B cell (primary cell): ENCODE measurements at places on chromosomes 6 and 20. TPM values are rescaled to one million over a fixed set of nuclear protein-coding genes. Genes with fewer than 3 reads are reported as not detected.

- no peak overlapping the region for H3K4me3 ChIP-seq
- H3K27me3 ChIP-seq, result no peaks in the 10 kb centered on the region
- no peak for DNase-seq
- no peaks in the 10 kb centered on the region for H3K4me1 ChIP-seq
- no peaks in the 10 kb centered on the region for H3K36me3 ChIP-seq
- H3K27ac ChIP-seq, result no peak overlapping the region
Observed at GRCh38 chr20:22862671-22863230, 172.4 kb upstream of the SSTR4 start.

DNA sequence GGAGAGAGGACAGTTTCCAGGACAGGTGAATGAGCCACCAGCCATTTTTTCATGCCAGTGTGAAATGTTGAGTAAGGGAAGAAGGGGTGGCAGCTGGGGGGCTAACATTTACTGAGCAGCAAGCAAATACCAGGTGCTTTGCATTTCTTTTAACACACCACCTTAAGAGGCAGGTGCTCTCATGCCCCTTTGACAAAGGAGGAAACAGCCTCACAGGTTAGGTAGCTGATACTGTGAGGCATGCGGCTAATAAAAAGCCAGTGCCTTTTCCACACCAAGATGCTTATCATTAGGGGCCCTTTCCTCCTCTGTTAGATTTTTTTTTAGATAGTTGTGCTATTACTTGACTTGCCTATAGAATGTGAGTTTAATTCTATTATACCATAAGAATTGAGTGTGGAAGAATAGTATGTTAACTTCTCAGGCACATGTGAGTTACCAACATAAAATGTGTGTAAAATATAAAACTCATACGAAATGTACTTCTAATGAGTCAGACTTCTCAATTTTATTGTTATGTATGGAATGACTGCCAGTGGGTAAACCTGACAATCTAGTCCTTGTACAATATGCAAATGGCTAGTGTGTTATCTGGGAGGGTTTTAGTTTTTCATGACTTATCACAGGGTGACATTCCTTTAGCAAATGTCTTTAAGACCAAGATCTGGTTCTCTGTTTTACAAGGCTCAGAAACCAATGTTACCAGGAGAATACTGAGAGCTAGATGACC lies 260.0 kb downstream of the TMEM242 start:
- peaks cover 31% of the 10 kb centered on the region for H3K4me1 ChIP-seq
- H3K27me3 ChIP-seq, result no peaks in the 10 kb centered on the region

DNA sequence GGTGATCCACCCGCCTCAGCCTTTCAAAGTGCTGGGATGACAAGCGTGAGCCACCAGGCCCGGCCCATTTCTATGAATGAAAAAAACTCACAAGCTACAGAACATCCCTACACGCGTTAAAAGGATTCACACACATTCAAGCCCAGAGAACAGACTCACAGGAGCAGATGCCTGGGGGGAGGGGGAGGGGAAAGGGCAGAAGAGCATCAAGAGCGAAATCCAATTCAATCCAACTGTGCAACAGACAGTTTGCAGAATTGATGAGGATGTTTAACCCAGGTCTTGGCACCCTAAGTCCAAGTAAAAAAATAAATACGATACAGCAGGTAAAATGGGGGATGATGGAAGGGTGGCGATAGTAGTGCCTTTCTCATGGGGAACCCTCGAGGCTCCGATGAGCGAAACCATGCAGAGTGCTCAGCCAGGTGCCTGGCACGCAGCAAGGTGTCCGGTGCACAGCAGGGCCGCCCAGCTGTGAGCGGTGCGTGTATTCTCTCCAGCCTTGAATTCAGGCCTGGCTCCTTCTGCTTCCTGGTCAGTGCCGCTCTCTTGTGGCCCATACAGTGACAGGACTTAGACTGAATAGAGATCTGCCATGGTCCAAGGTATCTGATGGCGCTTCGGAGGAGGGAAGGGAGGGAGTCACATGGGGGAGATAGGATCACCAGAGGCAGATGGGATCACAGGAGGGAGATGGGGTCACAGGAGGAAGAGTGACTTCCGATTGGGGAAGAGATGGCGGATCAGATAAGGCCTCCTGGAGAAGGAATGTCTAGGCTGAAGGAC lies 35.4 kb upstream of the ANGPT4 start:
- H3K4me3 ChIP-seq, result no peak overlapping the region
- no peaks in the 10 kb centered on the region for H3K36me3 ChIP-seq
- DNase-seq, result no peak

DNA sequence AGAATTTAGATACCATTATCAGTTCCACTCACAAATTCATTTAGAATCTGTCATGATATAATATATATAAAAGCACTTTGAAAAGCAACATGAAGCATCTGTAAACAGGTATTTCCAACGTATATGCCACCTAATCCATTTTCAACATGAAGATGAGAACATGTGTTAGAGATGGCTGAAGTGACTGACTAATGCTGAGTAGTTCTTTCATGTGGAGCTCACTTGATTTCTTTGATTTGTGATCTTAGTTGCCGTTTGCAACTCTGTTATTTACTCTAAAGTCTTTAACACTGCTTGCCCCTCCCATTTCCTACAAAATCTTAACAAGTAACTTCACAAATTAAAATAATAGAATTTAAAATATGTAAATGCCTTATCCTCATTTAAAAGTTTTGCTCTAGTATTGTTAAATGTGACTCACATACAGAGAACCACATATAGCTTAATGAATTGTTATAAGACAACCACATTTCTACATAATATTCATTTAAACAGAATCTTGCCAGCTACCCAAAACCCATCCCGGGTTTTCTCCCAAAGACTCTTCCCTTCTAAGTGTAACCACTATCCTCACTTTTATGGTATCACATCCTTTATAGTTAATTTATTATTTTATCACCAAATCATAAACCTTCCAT lies 78.3 kb downstream of the ME1 start:
- no peaks in the 10 kb centered on the region for H3K36me3 ChIP-seq
- H3K27ac ChIP-seq, result no peak overlapping the region
- no peaks in the 10 kb centered on the region for H3K27me3 ChIP-seq
- H3K4me3 ChIP-seq, result no peak overlapping the region
- DNase-seq, result no peak

- H3K27me3 ChIP-seq, result no peaks in the 10 kb centered on the region
- no peak for DNase-seq
- H3K27ac ChIP-seq, result no peak overlapping the region
- no peaks in the 10 kb centered on the region for H3K36me3 ChIP-seq
Observed at GRCh38 chr6:103167345-103168071, 1692.2 kb downstream of the HACE1 start.

- H3K27me3 ChIP-seq, result no peaks in the 10 kb centered on the region
- peak overlapping the region; percentile 88 for H3K27ac ChIP-seq
- no peak overlapping the region for H3K4me3 ChIP-seq
Observed at GRCh38 chr6:11459079-11459610, 78.4 kb upstream of the TMEM170B start.

DNA sequence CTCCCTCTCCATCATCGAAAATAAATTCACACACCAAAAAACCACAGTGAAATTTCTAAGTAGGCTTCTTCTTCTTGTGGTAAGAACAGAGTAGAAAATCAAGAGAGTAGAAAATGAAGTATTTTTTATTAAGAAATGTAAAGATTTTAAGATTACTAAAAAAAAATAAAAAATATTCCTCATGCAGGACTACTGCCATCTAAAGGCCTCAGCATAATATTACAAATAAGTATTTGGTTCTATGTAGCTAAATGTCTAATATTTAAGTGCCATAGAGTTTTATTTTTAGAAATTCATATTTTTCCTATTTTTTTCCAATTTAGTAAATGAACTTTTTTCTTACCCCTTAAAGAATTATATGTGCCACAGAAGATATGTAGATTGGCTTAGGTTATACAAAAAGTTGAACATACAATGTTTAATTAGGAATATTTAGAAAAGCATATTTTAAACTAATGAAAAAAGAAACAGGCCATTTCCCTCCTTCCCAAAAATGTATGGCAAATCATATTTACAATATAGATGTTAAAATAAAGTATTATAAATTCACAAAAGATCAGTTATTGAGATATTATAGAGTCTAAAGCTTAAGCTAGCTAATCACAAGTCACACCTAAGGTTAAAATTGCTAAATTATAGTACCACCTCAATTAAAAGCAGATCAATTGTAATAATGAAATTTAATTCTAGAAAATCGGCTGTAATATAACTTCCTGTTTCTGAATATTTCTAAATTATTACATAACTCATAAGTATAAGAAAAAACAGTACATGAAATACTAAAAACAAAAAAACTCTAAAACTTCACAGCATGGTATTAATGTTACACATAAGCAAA lies 3.5 kb upstream of the NT5DC1 start:
- peak; percentile 25 for DNase-seq
- no peak overlapping the region for H3K27ac ChIP-seq
- H3K27me3 ChIP-seq, result no peaks in the 10 kb centered on the region
- H3K4me1 ChIP-seq, result peaks cover 9% of the 10 kb centered on the region

DNA sequence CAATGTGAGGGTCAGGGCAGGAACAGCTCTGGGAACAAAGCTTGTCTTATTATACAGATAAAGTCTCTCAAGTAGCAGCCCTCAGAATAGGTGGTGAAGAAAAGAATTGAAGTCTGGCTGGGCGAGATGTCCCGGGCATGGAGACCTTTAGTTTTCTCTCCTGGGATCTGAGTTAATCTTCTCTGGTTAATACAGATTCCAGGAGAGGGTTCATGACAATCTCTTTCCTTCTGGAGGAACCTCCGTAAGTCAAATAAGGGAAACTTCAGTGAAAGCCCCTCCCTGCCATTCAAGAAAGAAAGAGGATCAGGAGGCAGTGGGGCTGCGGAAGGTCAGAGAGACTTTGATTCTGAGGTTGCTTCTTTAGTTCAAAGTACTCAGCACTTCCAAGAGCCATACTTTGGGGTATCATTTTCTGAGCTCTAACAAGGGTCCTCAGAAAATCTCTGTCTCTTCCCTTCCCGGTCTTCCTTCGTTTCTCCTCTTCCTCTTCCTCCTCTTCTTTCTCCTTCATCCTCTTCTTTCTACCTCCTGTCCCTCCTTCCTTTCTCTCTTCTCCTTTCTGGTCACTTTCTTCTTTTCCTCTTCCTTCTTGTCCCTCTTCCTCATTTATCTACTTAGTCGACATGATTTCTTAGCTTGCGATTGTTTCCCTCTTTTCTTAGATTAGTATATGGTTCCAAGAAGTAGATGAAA lies 4.6 kb upstream of the ZNF184 start:
- H3K27ac ChIP-seq, result peak overlapping the region; percentile 98
- peaks cover 19% of the 10 kb centered on the region for H3K4me1 ChIP-seq
- no peaks in the 10 kb centered on the region for H3K27me3 ChIP-seq
- peak overlapping the region; percentile 88 for H3K4me3 ChIP-seq

Gene CLDN20
- polyA plus RNA-seq, result not detected in 2 replicates

Gene TPBG
- polyA plus RNA-seq, result 0.03 and 0.07 TPM in 2 replicates

Gene DEFB124
- polyA plus RNA-seq, result not detected in 2 replicates

Gene OPRL1
- 3.1 and 3.5 TPM in 2 replicates for polyA plus RNA-seq

Gene ARG1
- not detected in 2 replicates for polyA plus RNA-seq
